BE2C (cell line): ENCODE measurements at places on chromosomes 2 and 18.

GRCh38 chr2:151637271-151637781 is 97.0 kb downstream of the NEB start:
- no peak for DNase-seq

DNA sequence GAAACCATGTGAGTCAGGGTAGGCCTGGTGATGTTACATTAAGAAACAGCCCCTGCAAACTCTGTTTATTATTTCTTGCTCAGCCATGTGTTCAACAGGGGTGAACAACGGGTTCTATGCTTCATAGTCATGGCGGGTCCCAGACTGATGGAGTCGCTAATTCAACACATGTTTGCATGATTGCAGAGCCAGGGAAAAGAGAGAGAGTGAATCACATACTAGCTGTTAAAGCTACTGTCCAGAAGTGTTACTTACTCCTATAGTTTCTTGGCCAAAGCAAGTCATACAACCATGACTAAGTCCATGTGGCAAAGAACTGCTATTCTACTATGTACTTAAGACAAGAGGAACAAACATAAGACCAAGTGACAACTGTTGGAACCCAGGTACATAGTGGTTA is 241.2 kb upstream of the SKOR2 start:
- no peak for DNase-seq

DNA sequence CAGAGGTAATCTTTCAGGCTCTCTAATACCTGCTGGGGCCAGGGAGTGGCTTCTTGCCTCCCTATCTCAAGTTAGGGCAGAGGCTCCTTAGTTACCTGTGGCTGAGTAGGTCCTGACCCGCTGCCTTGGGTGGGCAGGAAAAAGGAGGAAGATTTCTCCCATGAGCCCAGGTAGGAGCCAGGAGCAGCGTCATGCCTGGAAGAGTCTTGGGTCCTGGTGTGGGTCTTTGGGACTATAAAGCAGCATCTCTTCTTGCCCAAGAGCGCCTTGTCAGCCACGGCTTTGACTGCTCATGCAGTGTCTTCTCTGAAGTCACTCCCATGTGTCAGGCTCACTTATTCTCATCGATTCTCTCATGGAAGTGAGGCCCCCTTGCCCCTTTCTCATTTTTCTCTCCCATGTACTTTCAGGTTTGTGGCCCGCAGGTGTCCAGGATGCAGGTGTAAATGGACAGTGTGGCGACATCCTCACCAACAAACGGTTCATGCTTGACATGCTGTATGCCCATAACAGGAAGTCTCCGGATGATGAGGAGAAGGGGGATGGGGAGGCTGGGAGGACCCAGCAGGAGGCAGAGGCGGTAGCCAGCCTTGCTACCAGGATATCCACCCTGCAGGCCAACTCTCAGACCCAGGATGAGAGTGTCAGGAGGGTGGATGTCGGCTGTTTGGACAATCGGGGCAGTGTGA is 111.2 kb downstream of the TPGS2 start:
- DNase-seq, result no peak

DNA sequence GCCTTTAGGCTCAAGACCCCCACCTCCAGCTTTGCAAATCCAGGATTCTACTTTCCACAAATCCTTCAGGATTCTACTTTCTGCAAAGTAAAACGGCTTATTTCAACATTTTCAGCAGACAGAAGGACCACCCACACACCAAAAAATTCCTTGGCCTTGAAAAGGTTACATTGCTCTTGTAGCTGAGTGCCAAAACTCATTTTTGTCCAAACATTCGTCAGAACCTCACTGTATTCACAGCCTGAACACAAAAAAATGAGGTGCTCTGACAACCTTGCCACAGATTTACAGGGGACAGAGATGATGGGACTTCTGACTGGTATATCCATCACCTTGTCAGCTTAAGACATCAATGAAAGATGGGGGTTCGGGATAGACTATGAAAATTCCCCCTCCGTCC is 63.0 kb upstream of the COX7A2L start:
- DNase-seq, result no peak

GRCh38 chr2:109438773-109439389 is 174.9 kb downstream of the SEPTIN10 start:
- no peak for DNase-seq

GRCh38 chr2:171855401-171855800 is 38.6 kb downstream of the SLC25A12 start:
- no peak for DNase-seq

GRCh38 chr2:160241251-160242137 is 41.4 kb upstream of the ITGB6 start:
- peak; percentile 65 for DNase-seq

GRCh38 chr2:168678153-168678853 is 124.1 kb upstream of the NOSTRIN start:
- DNase-seq, result no peak

DNA sequence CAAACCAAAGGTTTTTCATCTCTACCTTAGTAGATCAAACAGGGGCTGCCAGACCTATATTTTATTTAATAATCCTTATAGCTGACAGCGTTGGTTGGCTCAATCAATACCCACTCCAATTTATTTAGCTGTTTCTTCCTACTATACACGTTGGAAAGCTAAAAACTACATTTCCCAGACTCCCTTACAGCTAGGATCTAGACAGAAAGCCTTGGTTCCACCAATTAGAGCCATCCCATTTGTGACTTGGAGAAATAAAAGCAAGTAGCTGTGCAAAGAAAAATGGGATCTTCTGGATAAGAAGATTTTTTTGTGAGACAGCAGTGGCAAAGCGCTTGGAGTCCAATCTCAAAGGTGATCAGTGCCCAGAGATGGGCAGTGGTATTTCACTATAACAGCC is 331.3 kb upstream of the MEIS1 start:
- no peak for DNase-seq

- DNase-seq, result peak; percentile 64
Measured at GRCh38 chr2:130920415-130921163, 83.9 kb downstream of the ARHGEF4 start.

DNA sequence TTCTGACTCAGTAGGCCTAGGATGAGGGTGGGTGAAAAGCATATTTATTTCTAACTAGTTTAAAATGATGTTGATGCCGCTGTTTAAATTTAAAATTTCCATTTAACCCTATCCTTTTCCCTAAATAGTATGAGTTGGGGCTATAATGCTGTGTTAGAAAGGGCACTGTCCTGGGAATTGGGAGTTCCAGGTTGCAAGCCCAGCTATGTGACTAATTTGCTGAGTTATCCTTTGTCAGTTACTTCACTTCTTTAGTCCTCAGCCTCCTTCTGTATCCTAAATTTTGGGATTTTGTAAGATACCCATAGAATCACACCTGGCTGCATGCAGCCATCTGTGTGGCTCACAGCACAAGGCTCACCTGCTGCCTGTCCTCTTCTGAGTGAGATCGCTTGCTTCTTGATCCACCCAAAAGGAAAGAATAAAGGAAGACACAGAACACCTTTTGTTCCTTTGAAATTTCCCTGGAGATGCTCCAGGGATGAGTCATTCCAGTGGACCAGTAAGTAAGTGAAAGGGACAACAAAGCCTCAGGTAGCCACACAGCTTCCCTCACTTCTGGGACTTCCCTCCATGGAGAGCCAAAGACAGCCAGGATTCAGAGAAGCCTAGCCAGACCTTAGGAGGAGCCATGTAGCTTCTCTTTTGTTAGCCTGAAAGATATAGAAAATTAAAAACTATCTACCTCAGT is 97.2 kb downstream of the DTNA start:
- no peak for DNase-seq
